ENCODE measurements at places on chromosomes 5 and 9. TPM values are rescaled to one million over a fixed set of nuclear protein-coding genes. Genes with fewer than 3 reads are reported as not detected.

The KIF4B gene
- polyA plus RNA-seq, result not detected

The VCAN gene
- polyA plus RNA-seq, result 0.35 TPM

The FOXD4L5 gene
- 0.06 TPM for polyA plus RNA-seq

The C9orf78 gene
- 39.5 TPM for polyA plus RNA-seq

The PRLR gene
- polyA plus RNA-seq, result 0.45 TPM

The SLC23A1 gene
- polyA plus RNA-seq, result 0.12 TPM

The OTULINL gene
- polyA plus RNA-seq, result 1.4 TPM

The ZDHHC11B gene
- polyA plus RNA-seq, result 2.6 TPM

The SPATA31A3 gene
- polyA plus RNA-seq, result not detected

The PCDHGB7 gene
- polyA plus RNA-seq, result 1.4 TPM

The GRAMD2B gene
- 10.9 TPM for polyA plus RNA-seq

The IFNA21 gene
- polyA plus RNA-seq, result not detected

The GARIN3 gene
- not detected for polyA plus RNA-seq

The MTX3 gene
- polyA plus RNA-seq, result 4.2 TPM

The FREM1 gene
- 0.13 TPM for polyA plus RNA-seq

The NME5 gene
- polyA plus RNA-seq, result 0.39 TPM

Measured in esophagus (tissue), 2 donors.